ENCODE measurements at places on chromosomes 6 and 20.

DNA sequence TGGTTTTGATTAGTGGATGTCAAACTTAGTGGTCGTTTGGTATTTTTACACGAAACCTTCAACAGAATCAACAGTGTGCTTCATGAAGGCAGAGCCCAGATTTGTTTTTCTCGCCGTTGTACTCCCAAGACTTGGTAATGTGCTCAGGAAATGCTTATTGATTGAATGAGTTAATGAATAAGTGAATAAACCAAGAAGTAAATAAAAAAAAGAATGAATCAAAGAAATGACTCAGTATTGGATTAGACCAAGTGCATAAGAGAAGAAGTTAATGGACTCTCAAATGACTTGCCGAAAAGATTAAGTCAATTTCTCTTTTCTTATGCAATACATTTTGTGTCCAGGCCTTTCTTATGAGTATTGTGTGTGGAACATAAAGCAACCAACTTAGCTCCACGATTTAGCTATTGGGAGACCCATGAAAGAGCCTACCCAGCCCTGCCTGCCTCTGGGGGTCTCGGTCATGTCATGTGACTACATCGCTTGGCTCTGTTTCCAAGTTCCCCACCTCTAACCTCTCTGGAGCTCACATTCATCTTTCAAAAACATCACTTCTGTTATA, 10.6 kb upstream of the FUCA2 start:
- DNase-seq = no peak

GRCh38 chr6:87763901-87764300, 61.9 kb upstream of the AKIRIN2 start:
- no peak for DNase-seq

DNA sequence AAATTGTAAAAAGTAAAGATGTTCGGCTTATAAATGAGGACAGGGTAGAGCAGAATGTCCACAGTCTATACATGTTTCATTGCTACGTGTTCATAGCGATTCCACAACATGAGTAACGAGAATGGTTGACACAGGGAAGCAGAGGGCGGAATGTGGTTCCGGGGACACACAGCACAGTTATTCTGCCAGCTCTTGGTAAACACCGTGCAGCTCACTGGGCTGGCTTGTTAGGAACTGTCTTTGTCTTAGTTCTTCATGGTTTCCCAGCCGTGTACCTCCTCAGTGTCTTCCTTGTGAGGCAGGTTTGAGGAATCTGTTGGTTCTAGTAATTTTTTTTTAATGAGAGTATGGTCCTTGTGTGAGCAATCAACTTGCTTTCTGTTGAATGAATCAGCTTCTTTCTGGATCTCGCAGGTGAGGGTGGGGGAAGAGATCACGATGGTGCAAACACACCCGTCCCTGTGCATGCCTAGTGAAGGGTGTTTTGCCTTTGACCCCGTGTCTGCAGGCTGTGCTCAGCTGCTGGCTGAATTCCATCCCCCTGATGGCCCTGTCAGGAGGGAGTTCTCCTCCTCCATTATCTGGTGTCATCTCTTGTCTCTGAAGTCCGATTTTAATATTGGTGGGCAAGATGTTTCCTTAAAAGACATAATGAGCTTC, 168.2 kb downstream of the SMOC2 start:
- DNase-seq = no peak

GRCh38 chr20:39974966-39975501, 714.0 kb downstream of the MAFB start:
- no peak for DNase-seq

DNA sequence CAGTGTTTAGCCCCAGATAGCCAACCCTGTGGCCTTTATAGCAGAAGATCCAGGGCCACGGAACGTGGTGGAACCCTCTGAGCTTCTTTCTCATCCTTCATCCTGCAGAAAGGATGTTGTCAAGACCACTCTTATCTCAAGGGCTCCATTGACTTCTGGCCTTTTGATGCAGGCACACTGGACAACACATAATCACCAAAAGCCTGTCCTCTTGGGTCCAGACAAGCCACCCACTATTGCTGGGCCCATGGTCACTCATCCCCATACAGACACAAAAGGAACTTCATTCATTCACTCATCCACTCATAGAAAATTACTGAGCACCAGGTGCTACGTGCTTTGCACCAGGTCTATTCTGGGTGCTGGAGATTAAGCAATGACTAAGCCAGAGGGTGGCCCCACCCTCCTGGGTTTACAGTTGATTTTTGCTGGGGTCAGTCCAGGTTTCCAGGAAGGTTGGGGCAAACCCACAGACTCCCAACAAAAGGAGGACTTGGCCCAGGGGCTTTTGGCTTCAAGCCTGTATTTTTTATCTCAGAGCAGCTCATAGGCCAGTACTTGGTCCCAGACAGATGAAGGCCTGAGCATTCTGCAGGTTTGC, 2.4 kb downstream of the CST8 start:
- no peak for DNase-seq

All from LoVo (cell line).